Stimulated activated CD4-positive, alpha-beta T cell treated with anti-CD3 and anti-CD28 coated beads, TNF-alpha, amount 100 ng/mL, for 24 hours (primary cell): ENCODE measurements at places on chromosomes 12 and 14.

DNA sequence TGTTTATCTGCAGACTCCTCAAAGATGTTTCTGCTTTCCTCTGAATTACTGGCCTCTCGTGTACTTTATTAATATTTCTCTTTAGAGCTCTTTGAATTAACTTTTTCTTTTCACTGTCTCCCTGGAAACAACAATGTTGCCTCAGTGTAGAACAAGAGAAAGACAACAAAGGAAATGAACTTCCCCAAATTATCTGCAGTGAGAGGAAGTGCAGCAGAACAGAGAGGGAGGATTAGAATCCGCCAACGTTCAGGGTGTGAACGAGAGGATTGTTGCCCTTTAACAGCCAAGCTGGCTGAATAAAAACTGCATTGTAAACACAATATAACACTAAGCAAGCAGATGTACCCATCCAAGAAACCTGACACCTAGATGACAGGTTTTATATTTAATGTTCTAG is 375.9 kb downstream of the GALC start:
- DNase-seq = no peak

- DNase-seq = no peak
Measured at GRCh38 chr12:64318605-64319004, 72.0 kb downstream of the C12orf56 start.

- no peak for DNase-seq
Measured at GRCh38 chr12:49345825-49346658, 646 bp upstream of the DNAJC22 start.

DNA sequence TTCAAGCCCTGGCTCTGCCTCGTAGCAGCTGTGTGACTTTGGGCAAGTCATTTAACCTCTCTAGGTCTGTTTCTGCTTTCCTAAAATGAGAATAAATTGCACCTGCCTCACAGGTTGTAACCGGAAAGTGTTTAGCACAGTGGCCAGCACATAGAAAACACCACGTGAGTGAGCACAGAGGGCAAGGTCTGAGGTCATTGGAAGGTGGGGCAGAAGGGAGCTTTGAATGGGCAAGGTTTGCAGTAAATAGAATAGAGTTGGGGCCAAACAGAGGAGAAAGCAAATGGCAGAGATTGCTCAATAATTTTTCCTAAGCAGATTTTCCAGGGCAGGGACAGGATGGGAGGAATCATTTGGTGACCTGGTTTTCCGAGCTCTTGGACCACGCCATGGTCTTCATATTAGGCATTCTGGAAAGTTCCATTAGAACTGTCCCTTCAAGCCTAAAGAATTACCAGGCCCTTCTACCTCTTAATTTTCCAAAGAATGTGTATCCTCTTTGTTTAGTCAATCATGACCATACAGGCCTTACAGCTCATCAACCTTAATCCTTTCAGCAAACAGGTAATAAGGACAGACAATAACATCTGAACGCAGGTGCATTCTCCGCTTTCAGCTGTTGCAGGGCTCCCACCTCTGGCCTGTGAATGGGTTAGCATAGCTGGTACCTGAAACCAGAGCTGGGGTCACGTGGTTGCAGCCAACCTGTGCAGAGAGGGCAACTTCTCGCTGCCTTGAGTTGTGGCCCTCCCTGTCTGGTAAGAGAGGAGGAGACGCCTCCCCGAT is 53.8 kb downstream of the VWF start:
- DNase-seq = no peak

DNA sequence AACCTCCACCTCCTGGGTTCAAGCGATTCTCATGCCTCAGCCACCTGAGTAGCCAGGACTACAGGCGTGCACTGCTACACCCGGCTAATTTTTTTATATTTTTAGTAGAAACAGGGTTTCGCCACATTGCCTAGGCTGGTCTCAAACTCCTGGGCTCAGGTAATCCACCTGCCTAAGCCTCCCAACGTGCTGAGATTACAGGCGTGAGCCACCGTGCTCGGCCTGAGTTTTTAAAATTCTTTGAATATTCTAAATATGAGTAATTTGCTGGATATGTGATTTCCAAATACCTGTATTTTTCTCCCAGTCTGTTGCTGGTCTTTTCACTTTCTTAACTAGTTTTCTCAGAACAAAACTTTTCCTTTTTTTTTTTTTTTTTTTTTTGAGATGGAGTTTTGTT is 27.4 kb downstream of the GIT2 start:
- no peak for DNase-seq

DNA sequence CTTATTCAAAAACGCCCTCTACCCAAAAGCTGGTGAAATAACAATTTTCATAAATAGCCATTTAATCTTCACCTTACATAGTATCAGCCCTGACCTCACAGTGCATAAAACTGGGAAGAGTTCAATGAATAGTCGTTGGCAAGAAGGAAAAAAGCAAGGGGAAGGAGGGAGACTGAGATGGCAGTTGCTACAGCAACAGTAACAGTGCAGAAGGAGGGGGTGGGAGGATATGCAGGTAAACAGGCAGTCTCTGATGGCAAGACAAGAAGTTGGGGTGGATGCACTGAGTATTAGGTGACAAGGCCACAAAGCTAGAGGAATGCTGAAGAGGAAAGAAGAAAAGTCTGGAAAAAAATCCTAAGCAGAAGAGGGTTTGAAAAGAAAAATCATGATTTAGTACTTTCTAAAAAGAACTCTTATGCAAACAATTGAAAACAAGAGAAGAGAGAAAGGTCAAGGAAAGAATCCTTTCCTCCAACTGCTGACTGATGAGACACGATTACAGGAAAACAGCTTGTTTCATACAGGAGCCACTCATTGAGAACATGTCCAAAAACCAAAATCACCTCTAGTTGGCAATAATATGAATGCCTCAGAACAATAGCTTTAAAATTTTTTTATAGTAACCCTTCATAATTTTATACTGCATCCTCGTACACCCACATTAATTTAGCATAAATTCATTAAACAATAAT is 56.0 kb downstream of the DCAF5 start:
- DNase-seq = no peak

DNA sequence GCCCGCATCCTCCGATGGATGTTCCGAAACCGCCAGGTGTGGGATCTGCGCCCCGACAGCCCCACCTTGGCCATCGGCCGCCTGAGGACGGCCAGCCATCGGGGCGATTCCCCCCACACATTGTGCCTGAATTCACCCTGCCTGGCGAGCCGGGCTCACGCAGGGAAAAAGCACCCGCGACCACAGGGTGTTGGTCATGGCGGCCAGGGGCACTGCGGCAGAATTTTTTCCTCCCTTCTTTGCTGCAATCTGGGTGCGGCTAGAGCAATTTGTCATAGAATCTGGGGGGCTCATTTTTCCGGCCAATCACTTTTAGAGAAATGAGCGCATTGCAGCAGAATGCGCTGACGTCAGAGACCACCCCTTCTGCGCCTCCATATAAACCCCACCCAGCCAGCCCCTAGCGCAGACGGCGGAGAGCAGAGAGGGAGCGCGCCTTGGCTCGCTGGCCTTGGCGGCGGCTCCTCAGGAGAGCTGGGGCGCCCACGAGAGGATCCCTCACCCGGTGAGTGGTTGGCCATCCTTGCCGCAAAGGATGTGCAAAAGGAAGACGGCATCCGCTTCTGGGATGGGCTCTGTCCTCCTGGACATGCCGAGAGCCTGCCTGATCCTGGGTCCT is at the start of gene MEG3:
Gene MEG3, plus strand, starts transcription at position 406 of the 619 bp plus-strand sequence.
- no peak for DNase-seq

DNA sequence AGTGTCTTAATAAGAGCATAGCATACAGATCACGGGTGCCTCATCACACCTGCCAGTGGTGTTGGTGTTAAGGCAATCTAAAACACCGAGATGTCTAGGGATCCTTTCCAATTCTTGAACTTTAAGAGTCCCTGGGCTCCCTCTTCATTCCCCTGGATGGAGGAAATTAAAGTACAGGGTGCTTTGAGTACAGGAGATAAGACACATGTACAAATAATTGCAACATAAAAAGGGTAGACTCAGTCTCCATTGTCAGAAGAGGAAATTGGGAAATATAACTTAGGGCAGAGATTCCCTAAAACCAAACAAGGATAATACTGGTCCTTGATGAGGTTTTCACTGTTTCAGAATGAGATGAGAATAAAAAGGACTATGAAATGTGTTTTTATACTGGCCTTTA is 34.9 kb downstream of the SCFD1 start:
- no peak for DNase-seq
